ENCODE measurements at places on chromosomes 3 and 15. TPM values are rescaled to one million over a fixed set of nuclear protein-coding genes. Genes with fewer than 3 reads are reported as not detected.

Gene GATM
- total RNA-seq: 13.6 TPM

Gene CADM2
- 1.3 TPM for total RNA-seq

- no peak for DNase-seq
Measured at GRCh38 chr3:122993124-122993978, 34.2 kb downstream of the SEMA5B start.

GRCh38 chr3:153903430-153903829 lies 217.8 kb upstream of the ARHGEF26 start:
- DNase-seq: no peak

GRCh38 chr3:105899516-105899915 lies 30.7 kb upstream of the CBLB start:
- no peak for DNase-seq

GRCh38 chr3:171865191-171865865 lies 22.2 kb downstream of the TMEM212 start:
- no peak for DNase-seq

Measured in heart right ventricle (tissue), 16 donors.